T-helper 2 cell treated with Interferon-gamma antibody and Interleukin-4, amounts not matched to agents 5 μg/mL and 100 μg/mL, for 36 hours (primary cell): ENCODE measurements at places on chromosomes 7 and 10.

- H3K27me3 ChIP-seq: no peaks in the 10 kb centered on the region
- no peaks in the 10 kb centered on the region for H3K4me1 ChIP-seq
Observed at GRCh38 chr7:117210397-117210796, 112.5 kb downstream of the WNT2 start.

DNA sequence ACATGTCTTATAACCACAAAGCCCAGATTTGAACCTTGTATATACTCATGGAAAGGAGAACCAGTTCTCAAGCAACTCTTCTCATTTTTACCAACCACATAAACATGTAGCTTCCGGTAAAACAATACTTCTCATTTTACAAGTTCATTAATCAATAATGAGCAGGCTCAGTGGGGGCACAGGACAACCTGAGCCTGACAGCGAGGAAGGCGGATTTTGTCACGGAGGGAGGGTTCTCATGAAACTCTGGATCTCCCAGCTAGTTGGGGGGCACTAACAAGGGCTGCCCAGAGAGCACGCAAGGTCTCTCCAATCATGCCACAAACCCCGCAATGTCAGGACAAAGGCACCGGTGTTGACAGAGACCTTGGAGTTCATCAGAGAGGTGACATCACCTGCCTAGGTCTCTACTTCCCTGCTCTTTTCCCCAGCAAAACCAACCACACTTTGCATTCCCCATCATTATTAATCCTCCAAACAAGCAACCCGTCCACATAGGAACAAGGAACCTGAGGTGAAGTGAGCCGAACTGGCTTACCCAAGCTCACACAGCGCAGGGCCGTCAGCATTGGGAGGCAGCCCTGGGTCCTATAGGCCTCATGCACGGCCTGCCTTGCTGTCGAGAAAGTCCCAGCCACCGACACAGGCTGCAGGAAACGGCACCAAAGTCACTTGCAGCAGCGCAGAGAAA, 192.1 kb upstream of the KLF14 start:
- peak overlapping the region; percentile 90 for H3K27ac ChIP-seq
- peak overlapping the region; percentile 50 for H3K4me3 ChIP-seq
- DNase-seq: no peak
- no peaks in the 10 kb centered on the region for H3K27me3 ChIP-seq
- H3K4me1 ChIP-seq: peaks cover 70% of the 10 kb centered on the region

DNA sequence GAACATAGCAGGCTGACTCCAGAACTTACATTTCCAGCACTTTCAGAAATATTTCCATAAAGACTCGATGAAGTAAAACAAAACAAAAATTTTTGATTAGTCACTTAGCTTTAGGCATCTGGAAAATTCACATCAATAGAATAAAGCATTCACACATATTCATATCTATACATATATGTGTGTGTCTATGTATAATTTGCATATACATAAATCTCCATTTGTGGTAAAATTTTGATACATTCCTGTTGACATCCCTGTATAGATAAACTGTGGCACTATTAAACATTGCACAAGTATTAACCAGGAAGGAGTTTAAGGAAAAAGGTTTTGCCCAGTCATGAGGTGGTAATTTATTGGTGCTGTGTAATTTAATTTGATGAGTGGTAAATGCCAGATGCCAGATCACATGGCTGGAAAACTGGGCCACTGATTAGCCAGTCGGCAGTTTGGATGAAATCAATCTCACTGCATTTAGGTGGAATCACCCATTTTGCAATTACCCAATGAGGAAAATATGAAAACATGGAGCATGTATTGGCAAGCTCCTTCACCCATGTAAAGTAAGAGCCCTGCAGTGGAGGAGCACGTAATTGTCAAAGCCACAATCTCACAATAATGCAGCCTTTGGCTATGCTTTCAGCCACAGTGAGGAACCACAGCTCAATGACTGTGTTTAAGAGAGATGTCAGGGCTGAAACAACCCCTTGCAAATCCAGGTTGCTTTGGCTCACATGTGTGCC, 294.6 kb downstream of the RNLS start:
- DNase-seq: no peak
- H3K27ac ChIP-seq: no peak overlapping the region
- H3K36me3 ChIP-seq: no peaks in the 10 kb centered on the region
- H3K4me1 ChIP-seq: peaks cover 18% of the 10 kb centered on the region

DNA sequence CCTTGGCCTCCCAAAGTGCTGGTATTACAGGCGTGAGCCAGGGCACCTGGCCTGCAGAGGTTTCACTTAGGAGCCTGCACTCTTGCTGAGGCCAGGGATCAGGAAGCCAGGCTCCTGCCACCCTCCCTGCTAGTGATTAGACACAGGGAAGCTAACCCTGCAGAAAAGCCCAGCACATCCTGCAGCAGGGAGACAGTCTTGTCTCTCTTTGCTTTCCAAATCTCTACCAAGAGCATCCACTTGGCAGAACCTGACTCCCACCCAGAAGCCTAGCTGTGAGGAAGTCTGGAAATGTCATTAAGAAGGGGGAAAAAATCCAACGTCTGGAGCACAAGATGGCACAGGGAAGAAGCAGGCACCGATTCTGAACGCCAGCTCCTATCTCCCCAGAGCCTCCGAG, 8.0 kb upstream of the FAM171A1 start:
- H3K4me3 ChIP-seq: no peak overlapping the region
- no peak overlapping the region for H3K27ac ChIP-seq
- H3K4me1 ChIP-seq: no peaks in the 10 kb centered on the region
- DNase-seq: no peak
- peaks cover 45% of the 10 kb centered on the region for H3K27me3 ChIP-seq
- H3K36me3 ChIP-seq: no peaks in the 10 kb centered on the region

DNA sequence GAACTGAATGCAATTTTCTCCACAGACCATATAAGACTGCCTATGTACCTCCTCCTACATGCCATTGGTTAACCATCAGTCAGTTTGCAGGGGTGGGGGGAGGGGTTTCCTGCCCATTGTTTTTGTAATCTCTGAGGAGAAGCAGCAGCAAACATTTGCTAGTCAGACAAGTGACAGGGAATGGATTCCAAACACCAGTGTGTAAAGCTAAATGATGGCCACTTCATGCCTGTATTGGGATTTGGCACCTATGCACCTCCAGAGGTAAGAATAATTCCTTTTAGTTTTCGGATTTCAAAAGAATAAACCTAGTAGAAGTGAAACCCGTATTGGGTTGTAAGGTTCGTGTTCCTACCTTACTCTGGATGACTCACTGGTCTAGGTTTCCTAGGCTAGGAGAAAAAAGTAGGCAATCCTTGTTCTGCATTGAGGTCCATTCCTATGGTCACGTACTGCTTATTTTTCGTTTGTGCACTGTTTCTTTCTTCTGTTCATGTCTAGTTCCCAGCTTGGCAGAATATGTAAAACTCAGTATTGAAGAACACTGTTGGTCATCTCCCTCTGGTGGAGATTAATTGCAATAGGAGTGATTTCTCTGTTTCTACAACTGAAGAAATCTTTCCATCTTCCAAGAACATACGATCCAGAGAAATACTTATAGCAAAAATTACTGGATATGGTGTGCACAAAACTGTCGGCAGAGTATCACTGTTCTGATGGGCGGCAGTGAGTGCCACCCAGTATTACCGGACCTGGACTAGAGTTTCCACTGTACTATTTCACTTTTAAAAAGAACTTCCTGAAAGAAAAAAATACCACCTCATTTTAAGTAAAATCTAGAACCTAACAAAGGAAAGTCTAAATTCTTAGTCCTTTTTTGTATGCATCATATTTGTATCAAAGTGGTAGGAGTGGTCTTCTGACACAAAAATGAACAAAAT, at the start of gene AKR1C3:
TSS of gene AKR1C3 (plus strand) at position 150 of the 941 bp plus-strand sequence. CDS start at position 181, 31 bp downstream.
- no peaks in the 10 kb centered on the region for H3K36me3 ChIP-seq
- no peak for DNase-seq
- H3K27me3 ChIP-seq: peaks cover 10% of the 10 kb centered on the region
- H3K27ac ChIP-seq: no peak within 1 kb of the TSS
- peaks cover 6% of the 10 kb centered on the region for H3K4me1 ChIP-seq

- no peaks in the 10 kb centered on the region for H3K36me3 ChIP-seq
- H3K27me3 ChIP-seq: no peaks in the 10 kb centered on the region
- peak overlapping the region; percentile 87 for H3K4me3 ChIP-seq
- H3K27ac ChIP-seq: peak overlapping the region; percentile 82
- DNase-seq: peak; percentile 77
Observed at GRCh38 chr10:79243181-79244067, 103.8 kb upstream of the PPIF start.

DNA sequence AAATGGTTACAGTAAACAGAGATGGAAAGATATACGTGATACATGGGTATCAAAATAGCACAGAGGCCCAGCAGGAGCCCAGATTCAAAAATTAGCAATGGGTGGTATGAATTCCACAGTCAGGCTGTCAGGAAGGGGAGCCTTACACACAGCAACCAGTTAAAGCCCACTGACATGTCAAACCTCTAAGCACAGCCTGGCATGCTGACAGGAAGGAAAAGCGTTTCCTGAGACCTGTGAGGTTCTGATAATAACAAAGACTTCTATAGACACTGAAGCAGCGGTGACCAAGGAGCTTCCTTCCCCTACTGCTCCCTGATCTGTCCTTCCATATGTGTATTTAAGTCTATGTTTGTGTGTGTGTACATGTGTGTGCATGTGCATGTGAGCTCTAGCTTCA, 89.9 kb downstream of the PHYHIPL start:
- no peaks in the 10 kb centered on the region for H3K27me3 ChIP-seq
- H3K27ac ChIP-seq: no peak overlapping the region
- no peak overlapping the region for H3K4me3 ChIP-seq
- no peaks in the 10 kb centered on the region for H3K4me1 ChIP-seq
- no peaks in the 10 kb centered on the region for H3K36me3 ChIP-seq

- H3K4me3 ChIP-seq: no peak overlapping the region
- H3K27me3 ChIP-seq: peaks cover 3% of the 10 kb centered on the region
- no peak for DNase-seq
Observed at GRCh38 chr7:12927635-12928434, 240.4 kb downstream of the ARL4A start.

- no peak overlapping the region for H3K4me3 ChIP-seq
- H3K27ac ChIP-seq: no peak overlapping the region
- no peak for DNase-seq
- H3K27me3 ChIP-seq: peaks cover 10% of the 10 kb centered on the region
Observed at GRCh38 chr10:48302515-48303476, 3.7 kb upstream of the MAPK8 start.

DNA sequence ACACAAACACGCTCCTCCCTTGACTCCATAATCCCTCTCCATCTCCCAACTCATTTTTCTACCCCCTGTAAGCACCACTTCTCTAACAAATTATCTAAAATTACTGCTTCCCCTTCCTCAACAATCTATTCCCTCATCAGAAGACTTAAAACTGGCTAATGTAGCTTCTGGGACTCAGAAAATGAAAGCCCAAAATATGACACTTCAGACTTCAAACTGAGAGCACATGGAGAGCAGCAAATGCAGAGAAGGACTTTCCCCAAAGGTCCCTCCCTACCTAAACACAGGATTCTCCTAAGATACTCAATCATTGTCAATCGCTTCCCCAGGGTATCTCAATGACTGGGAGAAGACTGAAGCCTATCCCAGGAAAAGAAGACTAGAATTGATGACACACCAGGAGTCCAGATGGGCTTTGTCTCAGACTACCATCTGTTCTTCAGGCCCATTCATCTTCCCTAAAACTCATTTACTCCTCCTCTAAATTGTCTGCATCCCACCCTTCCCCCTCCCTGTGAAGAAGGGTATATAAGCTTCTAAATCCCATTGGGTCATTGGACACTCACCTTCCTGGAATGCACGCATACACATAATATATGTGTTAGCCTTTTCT, 39.2 kb downstream of the ST8SIA6 start:
- peaks cover 7% of the 10 kb centered on the region for H3K4me1 ChIP-seq
- peak overlapping the region; percentile 2 for H3K27ac ChIP-seq
- H3K36me3 ChIP-seq: peaks cover 2% of the 10 kb centered on the region
- H3K4me3 ChIP-seq: no peak overlapping the region

GRCh38 chr7:92797284-92797683, 39.1 kb downstream of the CDK6 start:
- H3K4me1 ChIP-seq: peaks cover 38% of the 10 kb centered on the region
- peaks cover 20% of the 10 kb centered on the region for H3K36me3 ChIP-seq
- no peak for DNase-seq
- no peaks in the 10 kb centered on the region for H3K27me3 ChIP-seq
- no peak overlapping the region for H3K4me3 ChIP-seq

- no peaks in the 10 kb centered on the region for H3K4me1 ChIP-seq
- H3K27me3 ChIP-seq: no peaks in the 10 kb centered on the region
- H3K27ac ChIP-seq: no peak overlapping the region
- no peaks in the 10 kb centered on the region for H3K36me3 ChIP-seq
- no peak for DNase-seq
- H3K4me3 ChIP-seq: no peak overlapping the region
Observed at GRCh38 chr7:67655168-67655567, 658.5 kb downstream of the TYW1 start.

- H3K4me1 ChIP-seq: no peaks in the 10 kb centered on the region
- no peak for DNase-seq
- peaks cover 10% of the 10 kb centered on the region for H3K27me3 ChIP-seq
- H3K36me3 ChIP-seq: no peaks in the 10 kb centered on the region
Observed at GRCh38 chr7:87806150-87806549, 70.0 kb downstream of the SLC25A40 start.

DNA sequence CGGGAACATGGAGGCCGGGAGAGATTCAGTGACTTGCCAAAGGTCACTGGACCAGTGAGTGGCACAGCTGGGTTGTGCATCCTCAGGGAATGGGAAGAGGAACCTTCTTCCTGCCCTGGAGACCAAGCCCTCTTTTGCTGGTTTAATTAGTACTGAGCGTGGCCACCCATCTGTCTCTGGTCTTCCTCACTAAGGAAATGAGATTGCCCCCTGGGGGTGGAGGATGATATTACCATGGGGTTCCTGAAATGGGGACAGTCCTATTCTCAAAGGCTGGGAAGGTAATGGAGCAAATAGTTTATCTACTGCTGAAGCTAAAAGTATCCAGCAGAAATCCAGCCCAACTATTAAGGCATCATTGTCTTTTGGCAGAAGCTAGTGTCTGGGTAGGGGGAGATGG, 98.6 kb upstream of the FGFR2 start:
- no peaks in the 10 kb centered on the region for H3K27me3 ChIP-seq
- DNase-seq: no peak
- no peak overlapping the region for H3K27ac ChIP-seq
